ENCODE measurements at places on chromosomes 16 and 17. TPM values are rescaled to one million over a fixed set of nuclear protein-coding genes. Genes with fewer than 3 reads are reported as not detected.

SYCE1L gene
- 3.8 TPM for total RNA-seq

DNA sequence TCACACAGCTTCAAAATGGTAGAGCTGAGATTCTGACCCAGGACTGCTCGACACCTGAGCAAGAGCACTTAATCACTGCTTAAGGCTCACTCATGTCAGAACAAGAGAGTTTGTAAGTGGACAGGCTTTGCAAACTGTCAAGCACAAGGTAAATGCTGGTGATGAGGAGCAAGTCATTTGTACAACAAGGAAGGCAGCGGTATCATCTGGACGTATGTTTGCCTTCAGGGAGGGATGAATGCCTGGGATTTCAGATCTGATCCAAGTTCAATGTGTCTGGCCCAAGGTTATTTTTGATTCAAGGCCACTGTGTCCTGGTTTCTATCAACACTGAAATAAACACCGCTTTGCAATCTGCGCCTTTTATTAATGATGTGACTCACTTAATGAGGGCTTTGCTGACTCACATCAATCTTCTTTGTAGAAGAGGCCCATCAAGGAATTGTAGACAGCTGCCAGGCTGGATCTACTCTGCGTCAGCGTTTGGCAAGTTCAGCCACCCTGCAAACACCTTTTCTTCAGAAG lies 174.4 kb upstream of the HS3ST3A1 start:
- H3K36me3 ChIP-seq = peaks cover 4% of the 10 kb centered on the region
- no peaks in the 10 kb centered on the region for H3K4me1 ChIP-seq
- H3K4me3 ChIP-seq = no peak overlapping the region
- DNase-seq = no peak
- no peaks in the 10 kb centered on the region for H3K27me3 ChIP-seq
- H3K27ac ChIP-seq = no peak overlapping the region

DNA sequence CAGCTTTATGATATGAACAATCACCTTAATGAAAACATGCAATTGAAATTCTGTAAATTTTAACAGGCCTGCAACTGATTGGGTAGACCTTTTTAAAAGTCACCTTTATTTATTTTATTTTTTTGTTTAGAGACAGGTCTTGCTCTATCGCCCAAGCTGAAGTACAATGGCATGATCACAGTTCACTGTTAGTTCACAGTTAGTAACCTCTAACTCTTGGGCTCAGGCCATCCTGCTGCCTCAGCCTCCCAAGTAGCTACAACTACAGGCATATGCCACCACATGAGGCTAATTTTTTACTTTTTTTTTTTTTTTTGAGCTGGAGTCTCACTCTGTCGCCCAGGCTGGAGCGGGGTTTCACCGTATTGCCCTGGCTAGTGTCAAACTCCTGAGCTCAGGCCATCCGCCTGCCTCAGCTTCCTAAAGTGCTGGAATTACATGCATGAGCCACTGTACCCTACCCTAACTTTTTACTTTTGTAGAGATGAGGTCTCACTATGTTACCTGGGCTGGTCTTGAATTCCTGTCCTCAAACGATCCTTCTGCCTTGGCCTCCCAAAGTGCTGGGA lies 28.0 kb downstream of the AP1G1 start:
- H3K27me3 ChIP-seq = no peaks in the 10 kb centered on the region
- H3K36me3 ChIP-seq = peaks cover 19% of the 10 kb centered on the region
- H3K27ac ChIP-seq = no peak overlapping the region
- H3K4me1 ChIP-seq = peaks cover 26% of the 10 kb centered on the region
- no peak overlapping the region for H3K4me3 ChIP-seq

EXOC7 gene
- 137 TPM for total RNA-seq

DOC2B gene
- 0.05 TPM for total RNA-seq

QPRT gene
- total RNA-seq = 13.3 TPM

DNA sequence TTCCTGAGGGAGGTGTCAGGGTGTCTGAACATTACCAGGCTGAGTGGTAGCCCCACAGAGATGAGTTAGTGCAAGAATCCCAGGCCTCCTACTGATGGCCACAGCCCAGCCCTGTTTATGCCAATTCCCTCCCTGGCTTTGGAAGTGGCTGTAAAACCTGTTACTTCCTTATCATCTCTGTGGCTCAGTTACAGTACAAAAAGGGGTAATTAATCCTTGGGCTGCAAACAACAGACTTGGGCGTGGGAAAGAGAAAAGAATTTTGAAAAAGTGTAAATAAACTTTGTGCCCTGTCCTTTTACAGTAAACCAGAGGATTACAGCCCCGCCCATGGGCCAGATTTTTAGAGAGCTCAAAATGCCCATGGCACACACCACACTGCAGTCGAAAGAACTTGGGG lies 73.1 kb upstream of the AXIN2 start:
- no peak overlapping the region for H3K4me3 ChIP-seq
- no peaks in the 10 kb centered on the region for H3K36me3 ChIP-seq
- no peak for DNase-seq
- no peaks in the 10 kb centered on the region for H3K4me1 ChIP-seq
- H3K27me3 ChIP-seq = no peaks in the 10 kb centered on the region
